ENCODE measurements at places on chromosomes 5 and 9.

GRCh38 chr5:143865426-143866025 is 53.6 kb downstream of the HMHB1 start:
- no peak for DNase-seq

DNA sequence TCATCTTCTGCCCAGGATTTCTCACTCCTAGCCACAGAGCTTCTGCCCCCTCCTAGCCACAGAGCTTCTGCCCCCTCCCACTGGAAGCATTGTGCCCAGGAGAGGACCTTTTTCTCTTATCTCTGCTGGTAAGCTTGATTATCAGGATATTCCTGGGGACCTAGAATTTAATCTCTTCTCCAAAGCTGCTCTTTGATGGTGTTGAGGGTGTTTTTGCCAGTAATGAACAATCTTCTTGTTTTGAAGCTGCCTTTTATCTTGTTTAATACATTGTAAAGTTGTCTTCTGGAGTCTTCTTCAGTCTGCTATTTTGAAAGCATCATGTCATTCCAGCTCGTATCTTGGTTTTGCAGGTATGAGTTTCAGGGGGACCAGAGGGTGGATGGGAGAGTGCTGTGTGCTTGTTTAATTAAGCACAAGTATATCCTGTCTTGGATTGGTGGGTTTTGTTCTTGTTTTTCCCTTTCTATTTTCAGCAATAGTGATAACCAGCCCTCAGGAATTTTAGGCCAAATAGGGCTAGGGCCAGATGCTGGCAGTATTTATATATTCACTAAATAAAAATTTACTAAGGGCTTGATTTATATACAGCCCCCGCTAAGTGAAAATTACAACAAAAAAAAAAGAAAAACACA is 214.0 kb upstream of the DMRT1 start:
- no peak for DNase-seq

DNA sequence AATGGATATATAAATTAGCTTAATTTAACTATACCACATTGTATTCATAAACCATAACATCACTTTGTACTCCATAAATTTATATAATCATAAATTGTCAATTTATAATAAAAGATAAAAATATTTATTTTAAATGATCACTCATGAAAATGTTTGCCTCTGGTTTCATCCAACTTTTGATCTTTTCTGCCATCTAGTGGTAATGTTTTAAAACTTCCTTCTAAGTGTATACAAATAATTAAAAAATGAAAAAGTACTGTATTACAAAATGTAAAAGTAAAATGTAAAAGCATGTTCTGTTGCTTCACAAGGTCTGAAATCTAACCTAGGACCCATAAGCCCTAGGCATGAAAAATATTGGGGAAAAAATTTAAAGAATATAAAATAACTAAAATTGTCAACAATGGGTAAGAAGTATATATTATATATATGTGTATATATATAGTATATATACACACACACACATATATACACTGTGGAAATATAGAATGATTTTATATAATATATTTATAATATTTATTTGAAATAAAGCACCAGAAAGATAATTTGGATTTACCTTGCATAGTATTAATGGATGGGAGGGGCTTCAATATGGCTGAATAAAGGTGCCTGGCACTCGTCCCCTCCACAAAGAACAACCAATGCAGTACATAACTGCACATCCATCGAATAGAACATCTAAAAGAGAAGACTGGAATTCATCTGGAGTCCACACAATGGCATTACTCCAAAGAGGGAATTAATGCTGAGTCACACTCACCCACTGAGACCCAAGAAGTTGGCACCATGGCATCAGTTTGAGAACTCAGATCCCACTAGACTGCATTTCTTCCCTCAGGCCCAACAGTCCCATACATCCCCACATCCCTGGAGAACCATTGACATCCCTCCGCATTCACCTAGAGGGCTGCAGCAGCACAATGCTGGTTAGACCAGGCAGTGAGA is 32.5 kb downstream of the ANXA1 start:
- no peak for DNase-seq

- DNase-seq, result no peak
Observed at GRCh38 chr5:158055111-158055501, 196.2 kb upstream of the CLINT1 start.

DNA sequence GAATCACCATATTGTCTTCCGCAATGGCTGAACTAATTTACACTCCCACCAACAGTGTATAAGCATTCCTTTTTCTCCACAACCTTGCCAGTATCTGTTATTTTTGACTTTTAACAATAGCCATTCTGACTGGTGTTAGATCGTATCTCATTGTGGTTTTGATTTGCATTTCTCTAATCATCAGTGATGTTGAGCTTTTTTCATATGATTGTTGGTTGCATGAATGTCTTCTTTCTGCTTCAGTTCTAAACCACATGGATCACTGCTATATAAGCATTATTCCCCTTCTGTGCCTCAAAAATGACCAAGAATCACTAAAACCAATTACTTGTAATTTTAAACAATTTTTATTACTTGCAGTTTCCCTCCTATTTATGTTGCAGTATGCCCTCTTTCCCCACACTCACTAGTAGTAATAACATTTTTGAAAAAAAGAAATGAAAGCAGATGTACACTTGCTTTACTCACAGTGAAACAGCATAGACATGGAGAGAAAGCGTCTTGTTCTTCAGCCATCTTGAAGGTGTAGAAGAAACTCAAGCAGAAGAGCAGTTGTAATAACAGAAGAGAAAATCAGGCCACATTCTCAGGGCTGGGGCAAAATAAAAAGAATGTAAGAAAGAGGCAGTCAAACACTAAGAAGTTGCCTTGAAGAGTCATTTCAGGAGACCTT is 4.5 kb upstream of the TMEM252 start:
- DNase-seq, result no peak

DNA sequence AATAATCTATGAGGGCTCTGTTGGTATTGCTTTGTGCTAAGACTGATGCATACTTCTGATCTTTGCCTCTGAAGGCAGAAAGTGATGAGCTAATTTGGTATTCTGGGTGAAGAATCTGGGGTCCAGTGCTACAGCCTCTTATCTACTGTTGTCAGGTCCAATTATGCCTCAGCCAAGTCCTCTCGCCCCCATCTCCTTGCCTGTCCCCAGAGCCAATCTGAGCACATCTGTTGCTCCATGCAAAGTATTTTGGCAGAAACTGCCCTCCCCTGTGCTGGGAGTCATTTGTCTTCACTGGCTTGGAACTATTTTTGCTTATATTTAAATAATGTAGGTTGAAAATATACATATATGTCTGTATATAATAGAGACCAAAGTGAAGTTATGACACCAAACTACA is 23.4 kb downstream of the LSM11 start:
- no peak for DNase-seq

Measured in substantia nigra (tissue), 51 donors.